ENCODE measurements at places on chromosomes 2 and 18.

GRCh38 chr2:30512243-30512886 lies 65.3 kb downstream of the LCLAT1 start:
- DNase-seq, result no peak

- DNase-seq, result no peak
Measured at GRCh38 chr2:39732482-39732881, 46.6 kb downstream of the THUMPD2 start.

DNA sequence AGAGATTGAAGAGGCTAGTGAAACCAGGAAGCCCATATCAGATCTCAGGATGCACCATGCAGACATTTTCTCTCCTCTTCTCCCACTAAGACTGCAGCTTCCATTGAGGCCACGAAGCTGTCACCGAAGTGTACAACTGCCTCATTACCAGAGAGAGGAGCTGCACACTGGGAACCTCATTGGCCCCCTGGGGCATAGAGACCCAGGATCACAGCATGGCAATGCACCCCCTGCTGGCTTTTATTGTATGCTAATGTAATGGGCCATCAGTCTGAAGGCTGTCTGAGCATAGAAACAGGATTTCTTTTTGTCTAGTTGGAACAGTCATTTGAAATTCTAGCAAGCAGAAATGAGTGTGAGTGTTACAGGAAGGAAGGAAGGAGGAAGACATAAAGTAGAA lies 861.6 kb upstream of the CELF4 start:
- DNase-seq, result no peak

GRCh38 chr2:62314291-62314690 lies 118.4 kb downstream of the B3GNT2 start:
- DNase-seq, result no peak

DNA sequence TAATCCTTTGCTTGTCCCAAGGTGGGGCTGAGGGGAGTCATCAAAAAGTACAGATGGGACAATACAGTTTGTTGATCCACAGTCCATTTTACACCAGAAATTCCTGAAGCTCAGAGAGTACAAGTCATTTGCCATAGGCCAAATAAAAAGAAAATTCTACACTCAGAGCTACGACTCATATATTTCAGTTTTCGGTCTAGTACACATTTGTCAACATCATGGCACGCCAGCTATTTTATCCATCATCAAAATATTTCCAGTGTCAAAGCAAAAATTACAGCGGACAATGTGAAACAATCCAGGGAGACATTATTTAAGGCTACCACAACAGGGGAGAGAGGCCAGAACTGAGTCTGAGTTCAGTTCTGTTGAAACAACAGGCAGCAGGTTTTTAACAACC lies 587.5 kb upstream of the DSEL start:
- no peak for DNase-seq

Measured in activated CD4-positive, alpha-beta T cell treated with anti-CD3 and anti-CD28 coated beads, Interleukin-10, Interleukin-2, amounts not matched to agents 100 ng/mL and 50 ng/mL, durations not matched to agents 16 hours and 8 hours (primary cell).